ENCODE measurements at places on chromosomes 7 and 10.

GRCh38 chr10:69057261-69057950, 30.5 kb upstream of the SRGN start:
- DNase-seq, result no peak

DNA sequence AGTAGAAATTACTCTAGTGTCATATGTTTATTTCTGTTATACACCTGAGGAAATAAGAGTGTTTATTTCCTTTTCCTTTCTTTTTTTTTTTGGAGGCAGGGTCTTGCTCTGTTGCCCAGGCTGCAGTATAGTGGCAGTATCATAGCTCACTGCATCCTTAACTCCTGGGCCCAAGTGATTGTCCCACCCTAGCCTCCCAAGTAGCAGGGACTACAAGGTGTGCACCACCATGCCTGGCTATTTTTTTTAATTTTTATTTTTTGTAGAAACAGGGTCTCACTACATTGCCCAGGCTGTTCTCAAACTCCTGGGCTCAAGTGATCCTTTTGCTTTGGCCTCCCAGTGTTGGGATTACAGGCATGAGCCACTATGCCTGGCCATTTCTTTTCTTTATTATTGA, 37.8 kb downstream of the TBC1D12 start:
- no peak for DNase-seq

GRCh38 chr7:99540542-99540941, 11.4 kb downstream of the FAM200A start:
- no peak for DNase-seq

GRCh38 chr10:107487284-107487683, 322.8 kb upstream of the SORCS1 start:
- DNase-seq, result no peak

GRCh38 chr7:131067220-131067619, 260.5 kb upstream of the MKLN1 start:
- no peak for DNase-seq

DNA sequence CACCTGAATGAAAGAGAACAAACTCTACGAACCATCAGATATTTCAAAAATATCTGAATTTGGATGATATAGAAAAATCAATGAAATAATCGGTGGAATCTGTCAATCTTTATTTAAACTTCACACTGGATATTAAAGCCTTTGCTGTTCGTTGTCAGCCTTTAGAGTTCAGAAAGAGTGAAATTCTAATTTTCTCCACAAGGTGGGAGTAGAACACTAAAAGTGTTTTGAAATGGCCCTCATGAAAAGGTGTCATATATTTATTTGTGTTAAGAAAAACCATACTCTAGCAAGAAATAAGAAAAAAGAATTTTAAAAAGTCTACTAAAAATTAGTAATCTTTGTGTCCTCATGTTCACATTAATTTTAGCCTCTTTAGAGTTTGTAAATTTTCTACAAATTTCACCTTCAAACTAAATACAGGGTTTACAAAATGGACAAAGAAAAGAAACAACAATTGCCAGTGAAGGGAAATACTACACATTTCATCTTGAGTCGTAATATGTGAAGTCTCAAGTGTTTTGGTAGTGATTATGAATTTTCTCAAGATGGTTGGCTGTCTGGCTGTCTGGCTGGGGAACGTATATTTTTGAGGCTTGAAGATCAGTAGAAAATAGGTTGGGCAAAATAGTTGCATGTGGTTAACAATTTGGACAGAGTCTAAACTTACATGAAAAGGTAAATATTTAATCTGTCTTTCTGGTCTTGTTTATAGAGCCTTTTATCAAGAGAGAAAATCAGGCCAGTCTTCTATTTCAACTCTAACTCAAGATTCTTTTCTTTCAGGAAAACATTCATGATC, 43.7 kb downstream of the DNAJB9 start:
- peak; percentile 17 for DNase-seq

DNA sequence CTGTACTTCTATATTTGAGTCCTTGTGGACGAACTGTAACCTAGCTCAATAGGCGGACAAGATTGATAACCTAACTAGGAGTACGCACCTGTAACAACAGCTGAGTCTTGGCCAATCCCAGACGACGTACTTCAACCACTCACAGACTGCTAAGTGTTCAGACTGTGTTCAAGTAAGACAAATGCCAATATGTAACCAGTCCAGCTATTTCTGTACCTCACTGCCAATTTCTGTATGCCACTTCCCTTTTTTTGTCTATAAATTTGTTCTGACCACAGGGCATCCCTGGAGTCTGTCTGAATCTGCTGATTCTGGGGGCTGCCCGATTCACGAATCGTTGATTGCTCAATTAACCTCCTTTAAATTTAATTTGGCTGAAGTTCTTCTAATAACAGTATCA, 32.2 kb downstream of the HACD1 start:
- no peak for DNase-seq

- DNase-seq, result no peak
Measured at GRCh38 chr10:48543182-48543844, 61.6 kb downstream of the ARHGAP22 start.

DNA sequence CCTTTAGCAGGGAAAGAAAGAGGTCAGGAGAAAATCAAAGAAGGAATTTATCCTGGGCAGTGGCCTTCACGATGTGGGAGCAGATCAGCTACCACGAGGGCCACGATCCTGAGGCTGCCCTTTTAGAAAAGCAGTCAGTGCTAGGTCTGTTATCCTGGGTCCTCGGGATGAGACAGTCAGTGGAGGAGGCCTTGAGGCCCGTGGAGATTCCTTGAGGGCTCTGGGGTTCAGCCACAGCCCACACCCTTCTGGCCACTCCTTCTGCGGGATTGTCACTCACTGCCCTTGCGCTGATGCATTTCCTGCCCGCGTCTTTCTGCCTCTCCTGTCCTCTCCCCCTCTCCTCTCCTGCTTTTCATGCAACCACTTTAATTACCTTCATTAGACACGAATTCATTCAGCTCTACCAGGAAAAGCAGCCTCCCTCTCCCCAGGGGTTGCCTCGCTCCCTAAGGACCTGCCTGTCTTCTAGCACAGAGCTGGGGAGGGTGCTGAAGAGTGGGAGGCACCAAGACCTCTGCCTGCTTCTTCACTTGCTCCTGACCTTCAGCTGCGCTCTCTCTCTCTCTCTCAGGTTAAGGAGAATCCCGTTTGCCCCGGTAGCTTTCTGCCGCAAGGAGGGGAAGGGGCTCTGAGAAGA, 42.6 kb upstream of the LRRC4 start:
- DNase-seq, result no peak

DNA sequence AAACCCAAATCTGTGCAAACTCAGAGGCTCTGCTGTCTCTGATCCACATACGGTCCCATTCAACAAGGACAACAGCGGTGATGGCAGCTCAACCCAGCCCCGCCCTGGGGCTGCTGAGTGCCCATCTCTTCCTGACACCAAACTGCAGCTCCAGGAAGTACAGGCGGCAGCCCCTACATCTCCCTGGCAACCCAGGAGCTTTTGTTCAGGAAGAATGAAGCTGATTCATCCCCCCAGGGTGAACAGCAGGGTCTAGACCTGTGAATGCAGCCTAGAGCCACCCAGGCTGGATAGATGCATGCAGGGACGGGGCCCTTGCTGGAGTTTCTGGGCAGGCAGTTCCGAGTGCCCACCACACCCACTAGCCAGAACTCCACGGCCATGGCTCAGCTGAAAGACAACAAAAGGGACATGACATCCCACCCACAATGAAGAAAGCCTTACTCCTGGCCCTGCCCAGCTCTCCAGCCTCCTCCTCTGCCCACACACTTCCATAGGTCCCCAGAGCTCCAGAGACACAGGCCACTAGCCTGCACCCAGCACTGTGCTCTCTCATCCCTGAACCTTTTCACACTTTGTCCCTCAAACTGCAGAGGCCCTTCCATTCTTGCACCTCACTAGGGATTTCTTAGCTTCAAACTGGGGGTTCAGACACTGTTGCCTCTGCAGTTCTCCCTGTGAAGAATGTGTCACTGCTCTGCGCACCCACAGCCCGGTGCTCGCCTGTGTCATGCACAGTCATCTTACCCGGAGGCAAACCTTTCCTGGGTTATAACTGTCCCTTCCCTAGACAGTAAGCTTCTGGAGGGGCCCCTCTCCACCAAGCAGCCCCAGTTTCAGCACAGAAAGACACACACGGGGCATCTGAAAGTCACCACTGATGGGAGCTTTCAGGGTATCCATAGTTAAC, 99.1 kb downstream of the GRID1 start:
- DNase-seq, result no peak

- DNase-seq, result peak; percentile 55
Measured at GRCh38 chr10:97573021-97573420, 442 bp downstream of the ANKRD2 start.

GRCh38 chr7:253581-254336, 36.2 kb upstream of the FOXL3 start:
- no peak for DNase-seq

- DNase-seq, result no peak
Measured at GRCh38 chr7:129366-130221, 62.8 kb upstream of the FAM20C start.

GRCh38 chr7:28348636-28349035, 63.7 kb upstream of the CREB5 start:
- no peak for DNase-seq

GRCh38 chr10:63542835-63543575, 21.8 kb downstream of the REEP3 start:
- peak; percentile 30 for DNase-seq

- DNase-seq, result no peak
Measured at GRCh38 chr10:111108441-111108840, 31.6 kb downstream of the ADRA2A start.

GRCh38 chr10:31426401-31426800, 107.4 kb downstream of the ZEB1 start:
- DNase-seq, result no peak

DNA sequence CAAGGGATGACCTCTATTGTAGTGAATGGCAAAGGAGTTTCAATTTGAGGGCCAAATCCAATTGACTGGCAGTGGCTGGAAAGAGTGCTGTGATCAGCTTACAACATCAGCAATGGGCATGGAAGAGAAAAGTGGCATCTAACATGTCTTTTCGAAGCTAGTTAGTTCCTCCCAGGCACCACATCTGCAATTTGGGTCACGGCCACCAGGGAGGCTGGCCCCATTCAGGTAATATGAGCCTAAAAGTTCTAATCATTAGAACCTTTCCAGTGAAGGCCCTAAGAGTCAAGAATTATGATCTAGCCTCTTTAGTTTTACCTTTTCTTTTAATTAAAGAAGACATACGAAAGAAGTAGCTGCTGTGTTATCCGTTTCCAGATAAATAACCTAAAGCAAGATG, 17.3 kb downstream of the CRTAC1 start:
- DNase-seq, result no peak

DNA sequence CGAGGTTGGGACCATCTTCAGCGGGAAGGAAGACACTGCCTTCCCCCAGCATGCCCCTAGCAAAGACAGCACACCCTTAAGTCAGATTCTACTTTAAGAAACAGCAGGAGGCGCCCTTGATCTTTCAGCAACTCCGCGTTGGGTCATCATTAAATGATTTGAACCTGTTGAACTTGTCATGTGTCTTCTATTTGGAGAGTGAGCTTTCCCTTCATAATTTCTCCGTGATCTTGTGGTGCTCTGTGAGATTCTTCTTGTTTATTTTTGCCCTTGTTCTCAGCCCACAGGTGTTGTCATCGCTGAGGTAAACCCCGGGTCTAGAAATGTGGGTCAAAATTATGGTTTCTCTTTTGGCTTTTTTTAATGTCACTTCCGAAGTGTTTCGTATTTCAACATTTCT, 49.5 kb upstream of the PITRM1 start:
- DNase-seq, result no peak

DNA sequence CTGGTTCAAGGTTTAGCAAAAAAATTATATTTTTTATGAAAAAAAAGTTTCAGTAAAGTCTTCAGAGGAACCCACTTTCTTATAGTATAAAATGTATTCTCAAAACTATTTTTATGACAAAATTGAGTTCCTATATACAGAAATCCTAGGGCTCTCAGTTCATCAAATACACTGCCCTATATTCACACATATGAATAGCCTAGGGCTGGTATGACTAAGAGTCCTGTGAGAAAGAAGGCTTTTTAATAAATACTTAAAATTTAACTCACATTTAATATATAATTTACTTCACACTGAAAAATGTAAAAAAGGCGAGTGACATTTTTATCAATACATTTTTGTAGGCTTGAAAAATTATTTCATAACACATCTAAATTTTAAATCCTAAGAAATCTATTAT, 16.6 kb downstream of the CHCHD3 start:
- DNase-seq, result no peak

GRCh38 chr10:119199231-119199992, 8.0 kb upstream of the GRK5 start:
- peak; percentile 36 for DNase-seq

- no peak for DNase-seq
Measured at GRCh38 chr10:81309041-81309552, 565.9 kb upstream of the NRG3 start.

DNA sequence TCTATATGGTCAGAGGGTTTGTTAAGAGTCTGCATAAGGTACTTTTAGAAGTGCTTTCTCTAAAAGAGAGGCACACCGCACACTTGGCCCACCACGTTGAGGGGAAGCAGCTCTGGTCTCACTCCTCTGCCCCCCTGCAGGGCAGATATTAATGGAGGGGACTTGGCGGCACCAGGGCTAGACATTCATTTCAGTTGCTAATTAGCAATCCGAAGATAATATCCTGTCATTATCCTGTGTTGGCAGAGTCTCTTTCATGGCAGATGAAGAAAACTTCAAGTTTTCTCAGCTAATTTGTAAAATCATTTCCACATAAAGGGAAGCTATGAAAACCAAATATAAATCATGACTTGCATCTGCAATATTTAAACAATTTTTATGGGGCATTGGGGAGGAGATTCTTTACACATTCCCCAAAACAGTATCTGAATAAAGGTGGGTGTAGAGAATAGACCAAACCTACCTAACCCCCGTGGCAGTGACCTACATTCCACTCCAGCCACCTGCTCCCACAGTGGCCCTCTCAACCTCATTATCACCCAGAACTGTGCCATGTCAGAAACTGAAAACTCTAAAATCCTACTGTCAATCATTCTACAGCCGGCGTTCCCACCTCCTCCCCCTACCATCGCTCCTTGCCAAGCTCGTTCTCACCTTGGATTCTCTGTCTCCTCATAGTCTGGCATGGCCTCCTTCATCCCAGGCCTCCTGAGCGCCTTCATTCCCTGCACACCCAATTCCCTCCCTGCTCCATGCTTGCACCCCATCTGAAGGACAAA, 54.1 kb upstream of the STK17A start:
- no peak for DNase-seq

GRCh38 chr10:129934196-129934925, 29.7 kb downstream of the EBF3 start:
- DNase-seq, result no peak

GRCh38 chr10:120600871-120601649, 144.0 kb downstream of the PLPP4 start:
- peak; percentile 45 for DNase-seq

- DNase-seq, result no peak
Measured at GRCh38 chr7:77265666-77266065, 66.0 kb upstream of the FGL2 start.

- DNase-seq, result no peak
Measured at GRCh38 chr7:100584683-100585510, 1.0 kb downstream of the LRCH4 start.

GRCh38 chr7:21426286-21427181, 1.3 kb upstream of the SP4 start:
- DNase-seq, result no peak
